ENCODE measurements at places on chromosomes 2 and 18.

DNA sequence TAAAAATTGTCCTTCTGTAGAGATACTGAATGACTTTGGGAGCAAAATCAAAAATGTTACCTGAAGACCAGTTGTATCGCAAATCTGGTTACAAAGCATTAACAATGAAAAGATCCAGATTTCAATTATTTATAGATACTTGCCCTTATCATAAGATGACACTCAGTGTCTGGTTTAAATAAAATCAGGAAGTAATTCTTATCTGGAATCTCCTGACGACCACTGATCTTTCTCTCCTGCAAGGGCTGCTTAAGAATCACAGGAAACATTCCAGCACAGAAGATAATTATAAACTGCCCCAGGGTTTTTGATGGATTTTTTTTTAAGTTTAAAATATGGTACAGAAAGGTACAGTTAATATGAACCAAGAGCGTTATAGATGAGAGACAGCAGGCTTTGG lies 205.7 kb downstream of the ALK start:
- no peak for DNase-seq

- peak; percentile 50 for DNase-seq
Measured at GRCh38 chr2:55231546-55232083, 478 bp downstream of the CLHC1 start.

GRCh38 chr2:19106376-19106775 lies 252.0 kb downstream of the OSR1 start:
- DNase-seq: no peak

GRCh38 chr18:48367557-48367956 lies 41.6 kb downstream of the ZBTB7C start:
- DNase-seq: no peak

GRCh38 chr2:152242787-152243472 lies 67.4 kb upstream of the STAM2 start:
- no peak for DNase-seq

Data from MCF 10A (cell line).